ENCODE measurements at places on chromosomes 12 and 14.

GRCh38 chr12:45217846-45218245 lies 2.0 kb downstream of the ANO6 start:
- no peak for DNase-seq

GRCh38 chr12:32273712-32274111 lies 125.6 kb upstream of the FGD4 start:
- no peak for DNase-seq

DNA sequence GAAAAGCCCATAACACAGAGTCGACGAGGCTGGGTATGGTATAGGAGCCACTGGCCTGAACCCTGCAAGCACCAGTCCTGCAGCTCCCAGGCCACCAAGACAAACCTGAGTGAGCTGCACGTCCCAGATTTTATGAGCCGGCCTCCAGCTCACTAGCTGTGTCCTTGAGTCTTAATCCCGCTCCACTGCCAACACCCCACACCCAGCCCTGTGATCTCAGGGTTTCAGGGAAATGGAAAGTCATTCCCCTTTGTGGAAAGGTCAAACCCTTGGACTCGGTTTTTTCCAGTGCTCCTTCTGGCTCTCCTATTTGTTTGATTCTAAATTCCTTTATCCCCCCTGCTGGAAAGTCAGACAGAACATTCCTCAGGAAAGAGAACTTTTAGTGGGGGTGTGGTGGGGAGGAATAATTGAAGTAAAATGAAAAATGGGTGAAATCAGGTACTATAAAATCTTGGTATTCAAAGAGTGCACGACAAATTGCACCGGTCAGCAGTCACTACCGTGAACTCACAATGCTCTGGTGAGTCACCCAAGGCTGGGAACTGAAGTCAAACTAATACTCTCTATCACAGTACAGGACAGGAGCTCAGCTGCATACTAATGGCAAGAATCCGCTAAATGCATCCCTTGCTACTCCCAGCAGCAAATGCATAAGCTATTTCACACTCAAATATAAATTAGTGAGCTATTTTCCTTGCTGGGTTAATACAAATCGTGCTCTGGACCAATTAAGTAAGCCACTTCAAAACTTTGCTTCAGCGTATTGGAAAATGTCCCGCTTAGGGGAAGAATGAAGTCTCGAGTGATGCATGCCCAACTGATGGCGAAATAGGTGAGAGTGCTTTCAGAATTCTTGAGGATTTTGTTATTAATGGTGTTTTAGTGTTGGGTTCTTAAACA lies 9.0 kb downstream of the PITPNM2 start:
- DNase-seq, result peak; percentile 36

GRCh38 chr14:89652352-89652751 lies 235.3 kb upstream of the FOXN3 start:
- no peak for DNase-seq

GRCh38 chr12:58496411-58497190 lies 423.7 kb downstream of the LRIG3 start:
- DNase-seq, result no peak

GRCh38 chr12:2498964-2499500 lies 295.7 kb upstream of the FKBP4 start:
- DNase-seq, result no peak

DNA sequence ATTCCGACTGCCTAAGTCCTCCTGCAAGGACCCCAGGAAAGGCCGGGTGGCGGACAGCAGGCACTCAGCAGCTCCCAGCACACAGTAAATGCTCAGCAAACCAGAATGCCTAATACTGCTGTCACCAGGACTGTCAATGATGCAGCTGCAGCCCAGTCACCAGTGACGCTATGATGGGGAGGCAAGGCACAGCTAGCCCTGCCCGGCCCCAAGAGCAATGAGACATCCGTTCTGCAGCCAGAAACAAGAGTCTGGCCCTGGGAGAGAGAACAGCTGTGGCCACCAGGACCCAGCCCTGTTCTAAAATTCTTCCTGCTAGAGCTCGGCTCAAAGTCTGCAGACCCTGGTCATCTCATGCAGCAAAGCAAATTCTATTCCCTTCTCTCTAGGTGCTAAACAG lies 69.8 kb downstream of the NCOR2 start:
- peak; percentile 69 for DNase-seq

GRCh38 chr14:67413806-67414769 lies 2.1 kb upstream of the PLEK2 start:
- peak; percentile 26 for DNase-seq

- no peak for DNase-seq
Measured at GRCh38 chr12:21539797-21540196, 13.7 kb downstream of the SPX start.

DNA sequence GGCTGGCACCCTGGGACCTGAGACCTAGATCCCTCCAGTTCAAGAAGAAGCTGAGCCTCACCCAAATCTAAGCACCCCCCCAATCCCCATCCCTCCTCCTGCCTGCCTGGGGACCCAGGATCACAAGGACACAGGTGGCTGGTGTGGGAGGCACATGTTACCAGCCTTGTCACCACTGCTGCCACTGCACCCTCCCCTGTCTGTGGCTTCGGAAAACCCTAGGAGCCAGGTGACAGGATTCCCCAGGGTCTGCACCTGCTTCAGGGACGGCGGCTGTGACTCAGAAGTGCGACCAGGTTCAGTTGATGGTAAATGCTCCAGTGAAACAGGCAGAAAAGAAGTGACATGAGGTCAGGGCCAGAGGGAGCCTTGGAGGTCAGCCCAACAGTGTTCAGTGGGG lies 62.8 kb upstream of the FAM222A start:
- DNase-seq, result no peak

DNA sequence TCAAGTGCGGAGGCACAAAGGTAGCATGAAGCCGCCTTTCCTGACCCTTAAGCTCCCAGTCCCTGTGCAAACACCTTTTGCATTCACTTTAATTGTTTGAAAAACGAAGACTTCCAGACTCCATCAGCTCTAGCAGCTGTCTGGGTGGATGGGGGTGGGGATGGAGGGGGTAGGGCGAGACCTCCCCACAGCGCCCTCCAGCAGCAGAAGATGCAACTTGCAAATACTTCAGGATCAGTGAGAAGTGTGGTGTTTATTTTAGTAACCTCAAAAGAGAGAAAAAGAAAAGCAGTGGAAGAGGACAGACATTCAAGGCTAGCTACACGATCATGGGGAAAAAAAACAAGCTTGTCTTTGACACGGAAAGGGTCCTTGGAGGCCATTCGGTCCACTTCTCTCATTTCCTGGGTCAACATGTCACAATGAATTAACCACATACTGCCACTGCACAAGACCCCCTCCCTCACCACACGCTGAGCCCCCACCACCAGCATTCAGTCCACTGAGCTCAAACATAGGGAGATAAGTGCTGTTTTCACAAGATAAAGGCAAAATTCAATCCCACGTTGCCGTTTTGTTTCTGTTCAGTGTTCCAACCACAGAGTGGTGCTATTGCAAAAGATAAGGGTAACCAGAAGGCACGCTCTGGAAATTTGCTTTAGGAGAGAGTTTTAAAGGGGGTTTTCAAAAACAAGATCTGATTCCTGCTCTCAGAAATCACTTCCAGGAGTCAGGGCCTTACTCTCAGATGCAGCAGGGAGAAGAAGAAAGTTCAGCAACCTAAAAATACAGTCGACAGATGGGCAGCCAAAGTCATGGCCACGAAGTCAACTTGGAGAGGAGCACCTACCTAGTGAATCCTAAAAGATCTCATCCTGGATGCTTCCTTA lies 3.3 kb upstream of the NTF3 start:
- DNase-seq, result no peak

DNA sequence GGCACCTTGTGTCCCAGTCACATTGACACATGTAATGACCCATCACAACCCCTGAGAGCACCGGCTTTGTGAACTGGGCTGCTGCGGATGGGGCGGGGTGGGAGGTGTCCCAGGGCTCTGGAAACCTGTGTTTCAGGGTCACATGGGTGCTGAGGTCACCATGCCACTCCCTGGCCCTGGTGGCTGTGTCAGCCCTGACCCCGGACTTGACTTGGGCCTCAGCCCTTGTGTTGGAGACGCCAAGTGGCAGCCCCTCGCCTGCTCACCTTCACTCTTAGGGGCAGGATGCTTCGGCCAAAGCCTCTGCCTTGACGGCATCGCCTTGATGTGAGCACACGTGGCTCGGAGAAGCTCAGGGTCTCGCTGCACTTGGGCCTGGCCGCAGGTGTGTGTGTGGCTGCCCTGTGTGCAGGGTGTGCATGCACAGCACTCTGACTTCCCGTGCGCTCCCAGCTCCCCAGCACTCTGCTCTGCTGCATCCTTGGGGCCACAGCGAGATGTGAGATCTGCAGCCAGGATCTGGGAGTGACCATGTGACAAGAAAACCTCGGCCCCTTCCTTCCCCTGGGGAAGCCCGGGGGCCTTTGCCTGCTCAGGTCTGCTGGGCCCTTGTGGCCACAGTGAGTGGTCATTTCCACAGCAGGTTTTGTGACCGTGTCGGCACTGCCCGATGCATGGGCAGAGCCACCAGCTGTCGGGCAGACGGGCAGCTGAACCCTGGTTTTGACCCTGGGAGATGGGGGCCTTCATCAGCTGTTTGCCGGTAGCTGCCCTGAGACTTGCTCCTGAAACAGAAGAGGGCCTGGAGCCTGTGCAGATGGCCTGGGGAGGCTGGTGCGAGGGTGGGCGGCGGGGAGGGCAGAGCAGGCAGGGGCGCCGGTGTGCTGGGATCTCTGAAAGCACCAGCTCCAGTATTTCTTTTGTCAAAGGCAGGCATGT lies 167.4 kb downstream of the KIF26A start:
- no peak for DNase-seq

GRCh38 chr14:61104358-61104757 lies 123.3 kb downstream of the SLC38A6 start:
- DNase-seq, result no peak

DNA sequence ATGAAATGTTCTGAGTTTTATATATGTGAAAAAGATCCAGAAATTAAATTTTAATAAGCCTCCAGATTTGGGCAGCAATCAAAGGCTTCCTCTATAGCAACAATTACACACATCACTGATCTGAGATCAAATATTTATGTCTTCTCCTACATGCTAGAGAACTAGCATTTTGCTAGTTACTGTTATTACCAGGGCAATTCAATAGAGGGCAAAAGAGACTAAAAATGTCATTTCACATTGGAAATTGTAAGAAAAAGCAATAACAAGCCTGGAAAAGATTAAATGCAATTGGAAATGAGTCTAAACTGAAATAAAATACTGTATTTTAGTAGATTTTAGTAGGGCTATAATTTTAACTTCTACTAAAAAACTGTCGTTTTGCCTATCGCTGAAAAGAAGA lies 32.6 kb upstream of the ANO6 start:
- no peak for DNase-seq

GRCh38 chr12:104478396-104479122 lies 21.8 kb downstream of the CHST11 start:
- no peak for DNase-seq

DNA sequence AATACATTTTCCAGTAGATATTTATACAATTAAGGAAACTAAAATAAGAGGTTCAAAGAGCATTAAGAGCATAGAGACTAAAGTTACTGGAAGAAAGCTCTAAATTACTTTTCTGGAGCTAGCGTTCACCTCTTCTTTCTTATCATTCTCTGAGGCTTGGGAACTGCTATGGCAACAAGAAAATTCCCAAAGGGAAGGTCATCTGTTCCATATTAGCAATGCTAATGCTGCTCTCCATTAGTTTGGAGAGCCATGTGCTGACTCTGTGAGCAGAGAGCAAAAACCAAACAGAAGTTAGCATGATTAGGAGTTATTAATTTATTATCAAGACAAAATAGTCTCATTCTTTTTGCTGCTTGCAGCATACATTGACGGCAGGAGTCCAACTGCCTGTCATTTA lies 143.1 kb upstream of the SLC16A7 start:
- no peak for DNase-seq

DNA sequence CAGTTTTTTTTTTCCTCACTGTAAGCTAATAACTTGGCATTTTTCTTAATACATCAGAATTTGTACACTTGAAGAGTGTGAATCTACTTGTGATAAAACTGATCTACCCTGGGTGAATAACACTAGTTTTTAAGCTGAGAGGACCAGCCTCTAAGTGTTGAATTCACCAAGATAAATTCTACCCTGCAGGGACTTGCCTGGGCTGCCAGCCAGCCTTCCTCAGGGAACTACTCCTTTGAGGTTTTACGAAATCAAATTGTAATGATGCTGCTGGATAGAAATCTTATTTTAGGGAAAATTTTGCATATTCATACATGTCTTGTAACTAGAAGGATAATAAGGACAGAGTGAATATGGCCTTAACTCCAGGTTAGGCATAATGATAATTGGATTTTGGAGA lies 1.9 kb downstream of the MED21 start:
- no peak for DNase-seq

- DNase-seq, result no peak
Measured at GRCh38 chr14:58978343-58978742, 210.1 kb upstream of the DAAM1 start.

- DNase-seq, result no peak
Measured at GRCh38 chr12:9773216-9773877, 12.6 kb upstream of the CD69 start.

GRCh38 chr14:67411370-67411769 lies 595 bp downstream of the PLEK2 start:
- no peak for DNase-seq

GRCh38 chr14:86020841-86021240 lies 490.9 kb downstream of the FLRT2 start:
- DNase-seq, result no peak

DNA sequence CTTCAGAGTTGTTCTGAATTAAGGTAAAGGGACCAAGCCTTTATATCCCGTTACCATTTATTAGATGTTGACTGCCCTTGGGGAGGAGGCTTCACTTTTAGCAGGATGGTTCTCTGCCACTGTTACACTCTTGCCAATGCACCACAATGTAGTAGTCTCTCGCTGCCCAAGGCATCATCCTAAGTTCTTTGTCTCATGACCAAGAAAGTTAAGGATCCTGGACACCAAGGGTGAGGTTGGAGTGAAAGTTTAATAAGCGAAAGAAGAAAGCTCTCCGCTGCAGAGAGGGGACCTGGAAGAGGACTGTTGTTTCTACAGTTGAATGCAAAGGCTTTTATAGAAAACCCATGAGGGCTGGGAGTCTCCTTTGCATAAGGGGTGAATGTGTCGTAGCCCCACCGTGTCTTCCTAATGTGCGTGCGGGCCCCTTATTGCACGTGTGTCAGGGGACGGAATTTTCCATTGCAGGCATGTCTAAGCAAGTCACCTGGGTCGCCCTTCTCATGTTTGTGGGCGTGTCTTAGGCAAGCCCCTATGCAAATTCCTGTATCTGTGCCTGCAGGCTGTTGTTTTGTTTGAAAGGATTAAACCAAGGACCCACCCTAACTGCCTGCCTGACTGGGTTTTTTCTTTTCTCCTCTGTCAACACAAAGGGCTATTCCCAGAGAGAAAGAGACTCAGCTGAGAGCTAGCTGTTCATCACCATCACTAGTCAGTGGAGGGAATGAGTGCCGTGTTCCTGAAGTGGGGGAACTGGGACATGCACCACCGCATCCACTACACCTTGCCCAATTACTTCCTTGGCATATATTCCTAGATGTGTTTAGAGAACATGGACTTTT lies 17.6 kb upstream of the RNASE1 start:
- DNase-seq, result no peak

DNA sequence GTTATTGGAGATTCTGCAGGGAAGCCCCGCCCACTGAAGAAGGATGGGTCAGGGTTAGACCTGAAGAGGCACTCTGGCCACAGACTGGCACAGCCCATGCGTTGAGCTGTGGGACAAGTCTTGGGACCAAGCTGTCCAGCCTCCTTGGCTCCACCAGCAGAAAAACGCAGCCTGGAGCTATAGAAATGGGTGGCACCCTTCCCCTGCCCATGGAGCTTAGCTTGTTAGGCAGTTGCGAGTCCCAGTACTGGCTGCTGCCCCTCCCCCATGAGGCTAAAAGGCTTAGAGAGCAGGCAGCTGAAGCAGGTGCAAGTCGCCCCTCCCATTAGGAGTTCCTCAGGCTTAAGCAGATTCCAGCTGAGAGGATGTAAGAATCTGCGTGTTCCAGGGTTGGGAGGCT lies 1124.0 kb upstream of the TMEM132C start:
- DNase-seq, result no peak

- no peak for DNase-seq
Measured at GRCh38 chr14:52895000-52895399, 55.9 kb downstream of the FERMT2 start.
